ENCODE measurements at places on chromosomes 1 and 21.

DNA sequence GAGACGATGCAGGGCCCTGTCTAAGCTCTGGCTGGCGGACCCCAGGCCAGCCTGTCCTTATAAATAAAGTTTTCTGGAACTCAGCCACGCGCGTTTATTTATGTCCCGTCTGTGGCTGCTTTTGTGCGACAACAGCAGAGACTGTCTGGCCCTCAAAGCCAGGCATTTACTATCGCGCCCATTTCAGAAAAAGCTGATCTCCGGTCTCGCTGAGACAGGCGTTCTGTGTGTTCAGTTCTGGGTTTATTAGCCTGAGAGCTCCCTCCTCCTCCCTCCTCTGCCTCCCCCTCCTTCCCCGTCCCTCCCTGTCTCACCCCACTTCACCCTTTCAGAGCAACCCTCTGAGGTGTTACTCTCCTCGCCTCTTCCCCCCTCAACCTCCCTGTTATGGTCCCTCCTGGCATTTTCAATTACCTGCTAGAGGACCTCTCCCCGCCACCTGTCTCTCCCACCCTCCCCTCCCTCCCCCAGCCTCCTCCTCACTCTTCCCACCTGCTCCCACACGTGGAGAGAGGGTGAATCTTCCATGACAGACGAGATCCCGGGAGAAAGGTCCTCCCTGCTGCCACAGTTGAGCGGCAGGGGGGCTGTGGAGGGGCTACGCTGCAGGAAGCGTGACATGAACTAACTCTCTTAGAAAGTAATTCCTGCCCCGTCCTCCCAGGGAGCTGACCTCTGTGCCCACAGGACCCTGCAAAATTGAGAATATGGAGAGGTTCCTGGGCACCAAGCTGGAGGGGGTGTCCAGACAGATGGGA lies 59.9 kb downstream of the SPSB1 start:
- DNase-seq = no peak

GRCh38 chr1:169914531-169914930 lies 20.8 kb upstream of the SCYL3 start:
- DNase-seq = no peak

DNA sequence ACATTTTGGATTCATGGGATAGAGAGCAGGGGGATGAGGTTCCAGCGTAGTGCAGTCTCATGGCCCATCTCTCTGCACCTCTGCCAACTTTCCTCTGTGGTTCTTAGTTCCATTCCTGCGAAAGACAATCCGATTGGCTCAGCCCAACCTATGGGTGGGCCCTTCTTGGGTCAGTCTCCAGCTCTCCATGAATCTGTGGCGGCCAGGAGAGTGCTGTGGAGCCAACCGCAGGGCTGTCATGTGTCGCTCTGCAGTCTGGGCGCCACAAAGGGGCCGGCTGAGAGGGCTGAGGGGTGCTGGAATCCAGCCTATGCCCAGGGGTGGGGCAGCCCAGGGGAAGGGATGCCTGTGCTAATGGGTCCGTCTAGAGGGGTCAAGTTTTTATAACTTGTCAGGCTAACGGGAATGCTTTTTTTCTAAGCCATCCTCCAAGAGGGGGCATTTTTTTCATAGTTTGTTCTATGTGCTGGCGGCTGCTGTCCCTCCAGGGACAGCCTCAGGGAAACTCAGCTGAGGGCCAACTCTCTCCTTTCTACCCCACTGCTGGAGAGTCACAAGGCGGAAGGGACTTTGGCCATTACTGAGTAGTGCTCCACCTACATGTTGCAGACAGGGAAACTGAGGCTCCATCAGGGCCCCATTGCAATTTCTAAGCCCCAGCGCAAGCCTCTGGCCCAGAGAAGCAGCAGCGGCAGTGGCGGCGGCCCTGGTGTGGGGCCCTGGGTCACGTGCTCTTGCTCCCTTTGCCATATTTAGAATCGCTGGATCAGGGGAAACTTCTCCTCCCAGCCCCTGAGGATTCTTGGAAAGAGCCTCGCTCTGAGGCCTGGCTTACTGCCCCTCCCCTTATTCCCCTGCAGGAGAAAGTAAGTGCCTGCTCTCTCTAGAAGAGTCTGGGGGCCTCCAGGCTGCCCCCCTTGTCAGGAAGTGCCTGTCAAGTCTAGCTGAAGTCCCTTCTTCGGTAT lies 23.4 kb downstream of the KCNQ4 start:
- no peak for DNase-seq

DNA sequence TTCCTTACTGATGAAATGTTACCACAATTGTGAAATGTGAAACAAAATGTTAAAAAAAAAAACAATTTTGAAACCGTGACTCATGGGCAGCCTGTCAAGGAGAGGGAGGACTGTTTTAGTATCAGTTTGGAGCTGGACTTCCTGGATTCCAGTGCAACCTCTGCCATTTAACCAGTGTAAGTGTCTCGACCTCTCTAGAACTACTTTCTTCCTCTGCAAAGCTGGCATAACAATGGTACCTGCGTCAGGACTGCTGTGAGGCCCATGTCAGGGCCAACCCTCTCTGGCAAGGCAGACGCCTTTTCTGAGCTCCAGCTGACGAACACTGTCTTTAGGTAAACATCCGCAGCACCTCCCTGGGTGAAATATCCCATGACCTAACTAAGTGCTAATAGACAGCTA lies 20.9 kb downstream of the URB1 start:
- DNase-seq = no peak

DNA sequence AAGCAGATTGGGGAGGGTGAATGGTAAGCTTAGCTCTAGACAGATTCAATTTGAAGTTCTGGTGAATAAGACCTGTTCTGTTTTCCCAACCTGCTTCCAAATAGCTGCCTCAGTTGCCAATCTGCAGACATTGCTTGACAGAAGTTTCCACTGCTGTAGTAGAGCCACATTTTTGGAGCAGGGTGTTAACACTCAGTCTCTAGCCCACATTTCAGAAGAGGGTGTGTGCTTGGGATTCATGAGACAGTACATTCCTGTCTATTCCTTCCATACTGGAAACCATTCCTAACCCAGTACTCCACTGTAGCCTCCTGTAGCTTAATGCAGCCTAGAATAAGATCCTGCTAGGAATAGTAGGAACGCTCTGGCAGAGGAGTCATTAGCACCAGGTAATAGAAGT lies 450.5 kb downstream of the NUF2 start:
- DNase-seq = no peak

DNA sequence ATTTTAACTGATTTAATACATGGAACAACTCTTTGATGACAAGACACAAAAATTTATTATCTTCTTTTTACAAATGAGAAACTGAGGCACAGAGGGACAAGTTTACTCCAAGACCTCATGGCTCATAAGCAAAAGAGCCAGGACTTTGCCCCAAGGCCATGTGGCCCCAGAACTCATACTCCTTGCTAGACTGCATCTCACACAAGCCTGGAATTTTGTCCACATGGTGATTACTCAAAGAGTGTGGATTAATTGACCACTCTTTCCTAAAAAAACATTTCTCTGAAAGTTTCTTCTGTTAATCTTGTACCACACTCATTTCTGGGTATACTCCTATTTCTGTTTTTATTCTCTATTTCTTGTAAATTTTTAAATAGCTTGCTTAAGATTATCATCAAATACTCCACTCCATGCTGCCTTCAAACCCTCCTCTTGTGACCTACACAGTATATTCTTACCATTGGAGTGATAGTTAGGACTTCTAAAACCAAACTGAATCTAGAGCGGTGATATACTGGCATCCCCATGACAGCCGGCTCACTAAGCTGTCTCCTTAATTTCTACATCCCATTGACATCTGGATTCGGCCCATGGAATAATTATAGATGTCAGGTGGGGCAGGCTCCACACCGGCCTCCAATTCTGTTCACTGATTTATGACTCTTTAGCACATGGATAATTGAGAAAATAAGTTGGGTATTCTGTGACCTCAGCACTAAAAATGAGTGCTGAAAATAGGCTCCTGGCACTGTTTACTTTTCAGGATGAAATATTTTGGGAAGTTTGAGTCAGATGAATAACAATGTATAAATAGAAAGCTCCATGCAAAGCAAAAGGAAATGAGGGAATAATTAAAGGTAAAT lies 16.1 kb downstream of the RGS4 start:
- no peak for DNase-seq

- no peak for DNase-seq
These were observed 10.3 kb downstream of the CPLANE2 start for GRCh38 chr1:16226490-16227179.

DNA sequence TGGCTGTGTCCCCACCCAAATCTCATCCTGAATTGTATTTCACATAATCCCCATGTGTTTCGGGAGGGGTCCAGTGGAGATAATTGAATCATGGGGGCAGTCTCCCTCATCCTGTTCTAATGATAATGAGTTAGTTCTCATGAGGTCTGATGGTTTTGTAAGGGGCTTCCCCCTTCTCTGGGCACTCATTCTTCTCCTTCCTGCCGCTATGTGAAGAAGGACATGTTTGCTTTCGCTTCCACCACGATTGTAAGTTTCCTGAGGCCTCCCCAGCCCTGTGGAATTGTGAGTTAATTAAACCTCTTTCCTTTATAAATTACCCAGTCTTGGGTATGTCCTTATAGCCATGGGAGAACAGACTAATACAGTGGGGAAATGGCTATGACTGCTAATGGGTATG lies 72.7 kb upstream of the ZNF648 start:
- no peak for DNase-seq

DNA sequence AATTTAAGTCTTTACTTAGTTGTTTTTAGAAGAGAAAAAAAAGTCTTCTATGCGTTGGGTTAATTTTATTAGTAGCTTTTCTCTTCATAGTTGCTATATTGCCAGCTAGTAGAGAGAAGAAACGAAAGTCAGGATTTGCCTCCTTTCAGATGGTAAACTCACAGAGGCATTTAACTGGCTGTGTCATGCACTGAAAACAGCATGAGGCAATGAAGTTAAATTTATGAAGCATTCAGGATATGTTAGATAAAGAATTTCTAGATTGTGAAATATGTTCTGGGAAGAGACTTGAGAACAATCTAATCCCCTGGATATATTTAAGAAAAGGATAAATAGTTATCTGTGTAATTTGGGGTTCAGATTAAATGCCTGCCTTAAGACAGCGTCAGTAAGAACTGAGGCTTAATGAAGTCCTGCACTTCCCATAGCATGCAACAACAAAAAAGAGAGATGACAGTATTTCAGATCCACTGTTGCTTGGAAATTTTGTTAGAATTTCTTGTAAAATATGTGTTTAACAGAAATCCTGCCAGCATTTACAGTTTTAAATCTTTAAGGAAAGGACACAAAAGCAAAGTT lies 1.7 kb downstream of the ANGPTL1 start:
- DNase-seq = no peak

- DNase-seq = no peak
These were observed 124.3 kb downstream of the CYYR1 start for GRCh38 chr21:26448751-26449150.

DNA sequence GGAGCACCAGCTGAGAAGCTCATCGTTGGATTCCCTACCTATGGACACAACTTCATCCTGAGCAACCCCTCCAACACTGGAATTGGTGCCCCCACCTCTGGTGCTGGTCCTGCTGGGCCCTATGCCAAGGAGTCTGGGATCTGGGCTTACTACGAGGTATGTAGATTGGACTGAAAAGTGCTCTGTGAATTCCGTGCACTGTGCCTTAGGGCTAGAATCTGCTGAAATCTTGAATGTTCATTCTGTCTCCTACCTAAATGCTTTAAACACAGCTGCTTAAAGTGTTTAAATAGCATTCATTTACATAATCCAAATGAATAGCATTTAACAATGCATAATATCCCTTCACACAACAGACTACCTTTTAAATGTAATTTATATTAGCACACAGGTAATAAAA lies 27.9 kb downstream of the CHIA start:
- DNase-seq = no peak

GRCh38 chr1:3717715-3718601 lies 34.3 kb upstream of the CCDC27 start:
- DNase-seq = no peak

DNA sequence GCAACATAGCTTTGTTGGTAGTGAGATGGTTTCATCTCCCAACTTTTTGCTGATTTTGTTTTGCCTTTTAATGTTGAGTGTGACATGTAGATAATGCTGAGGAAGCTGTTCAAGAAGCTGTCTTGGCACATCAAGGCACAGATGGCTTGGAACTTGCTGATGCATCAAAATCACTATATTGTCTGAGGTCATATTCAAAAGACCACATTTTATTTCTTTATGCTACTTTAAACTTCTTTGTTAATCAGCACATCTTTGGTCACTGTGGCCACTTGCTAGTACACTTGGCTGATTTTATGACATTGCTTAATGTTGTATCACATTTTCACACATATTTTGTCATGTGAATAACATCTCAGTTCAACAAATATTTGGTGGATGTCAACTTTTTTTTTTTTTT lies 87.1 kb upstream of the BCL10 start:
- no peak for DNase-seq

All from activated CD4-positive, alpha-beta T cell treated with anti-CD3 and anti-CD28 coated beads for 4 hours (primary cell).